ENCODE measurements at places on chromosomes 6 and 20.

DNA sequence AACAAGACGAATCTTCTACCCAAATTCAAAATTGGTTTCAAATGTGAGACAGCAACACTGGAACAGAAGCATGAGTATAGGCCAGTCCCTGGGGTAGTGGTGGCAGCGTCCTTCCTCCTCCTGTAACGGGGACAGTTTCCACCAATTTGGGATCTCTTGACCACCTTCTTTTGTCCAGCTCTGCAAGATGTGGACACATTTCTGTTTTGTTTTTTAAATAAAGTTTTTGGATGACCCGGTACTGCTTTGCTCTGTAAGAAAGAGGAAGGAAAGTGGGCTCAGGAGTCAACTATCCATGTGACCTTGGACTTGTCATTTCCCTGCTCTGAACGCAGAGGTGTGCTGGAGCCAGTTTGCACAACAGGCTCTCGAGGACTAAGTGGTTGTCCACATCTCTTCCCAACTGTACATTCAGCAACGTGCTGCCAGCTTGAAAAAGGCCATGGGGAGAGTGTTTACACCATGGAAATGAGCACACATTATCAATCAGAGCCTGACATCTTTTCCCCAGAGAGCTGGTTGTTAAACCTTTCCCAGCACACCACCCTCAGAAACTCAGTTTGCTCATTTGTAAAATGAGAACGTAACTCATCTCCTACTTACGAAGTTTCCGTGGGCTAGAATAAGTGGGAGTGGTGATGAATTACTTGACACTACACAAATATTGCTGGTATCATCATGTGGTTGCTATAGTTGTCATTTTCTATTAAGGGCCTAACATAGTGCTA is 66.5 kb downstream of the ADTRP start:
- peak; percentile 76 for DNase-seq

GRCh38 chr6:130913120-130913519 is 85.9 kb downstream of the SMLR1 start:
- DNase-seq: no peak

DNA sequence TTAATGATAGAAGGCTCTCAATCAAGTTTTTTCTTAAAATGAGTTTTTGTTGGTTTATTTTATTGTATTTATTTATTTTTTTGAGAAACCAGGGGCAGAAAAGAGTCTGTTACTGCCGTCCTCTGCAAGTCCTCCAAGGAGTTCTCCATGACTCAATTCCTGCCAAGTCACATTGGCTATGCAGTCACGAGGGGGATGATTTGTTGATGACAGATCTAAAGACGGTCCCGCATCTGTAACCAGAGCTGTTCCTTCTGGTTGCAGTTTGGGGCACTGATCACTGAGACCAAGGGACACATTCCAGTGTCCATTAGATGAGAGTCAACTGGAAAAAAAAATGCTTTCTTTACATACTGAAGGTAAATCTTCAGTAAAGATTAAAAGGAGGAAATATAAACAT is 13.9 kb upstream of the TSHZ2 start:
- no peak for DNase-seq

GRCh38 chr6:81799323-81799722 is 46.8 kb upstream of the TENT5A start:
- DNase-seq: no peak

- DNase-seq: no peak
Measured at GRCh38 chr6:38153798-38154345, 334.3 kb downstream of the ZFAND3 start.

- no peak for DNase-seq
Measured at GRCh38 chr6:100891079-100891478, 9.9 kb upstream of the ASCC3 start.

All from suppressor macrophage treated with lipopolysaccharide for 4 hours (primary cell).